Kidney (tissue), 22 donors: ENCODE measurements at places on chromosomes 2 and 18. TPM values are rescaled to one million over a fixed set of nuclear protein-coding genes. Genes with fewer than 3 reads are reported as not detected.

Gene CD28
- 4.7 TPM for total RNA-seq

- DNase-seq, result no peak
Measured at GRCh38 chr2:9375857-9376428, 47.4 kb downstream of the ITGB1BP1 start.

GRCh38 chr2:201952187-201952586, 81.5 kb upstream of the FZD7 start:
- peak; percentile 90 for DNase-seq

- DNase-seq, result no peak
Measured at GRCh38 chr2:161571051-161571429, 53.2 kb upstream of the SLC4A10 start.

DNA sequence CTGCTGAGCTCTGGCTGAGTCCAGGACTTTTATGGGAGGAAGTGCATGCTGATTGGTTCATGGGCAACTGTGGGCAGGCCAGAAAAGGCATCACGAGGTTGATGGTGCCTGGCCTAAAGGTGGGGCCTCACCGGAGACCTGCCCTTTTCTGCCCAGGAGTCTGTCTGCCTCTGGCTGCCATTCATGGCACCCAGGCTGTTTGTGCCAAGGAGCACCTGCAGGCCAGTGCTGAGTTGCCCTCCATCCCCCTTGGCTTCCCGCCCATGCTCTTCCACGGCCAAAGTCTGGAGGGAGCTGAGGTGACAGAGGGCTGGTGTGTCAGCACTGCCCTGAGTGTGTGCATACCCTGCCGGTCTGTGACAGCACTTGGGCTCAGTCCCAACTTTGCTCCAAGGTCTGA, 123.2 kb downstream of the PTH2R start:
- DNase-seq, result no peak

DNA sequence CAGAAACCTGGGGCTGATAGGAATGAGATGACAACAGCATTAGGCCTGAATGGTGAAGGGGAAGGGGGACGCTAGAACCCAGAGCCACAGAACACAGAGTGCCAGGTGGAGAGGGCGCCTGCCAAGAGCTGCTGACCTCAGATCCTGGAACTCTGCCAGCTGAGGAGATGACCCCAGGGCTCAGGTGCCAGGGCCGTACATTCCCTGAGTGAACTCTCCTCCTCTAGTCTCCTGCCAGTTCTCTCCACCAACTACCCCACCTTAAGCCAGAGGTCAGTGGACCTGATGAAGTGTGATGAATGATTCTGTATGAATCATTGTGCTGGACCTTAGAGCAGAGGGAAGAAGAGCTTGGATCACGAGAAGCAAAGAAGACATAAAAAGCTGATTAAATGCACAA, 1582.2 kb upstream of the ACVR2A start:
- no peak for DNase-seq

Gene GCKR
- 2.2 TPM for total RNA-seq

DNA sequence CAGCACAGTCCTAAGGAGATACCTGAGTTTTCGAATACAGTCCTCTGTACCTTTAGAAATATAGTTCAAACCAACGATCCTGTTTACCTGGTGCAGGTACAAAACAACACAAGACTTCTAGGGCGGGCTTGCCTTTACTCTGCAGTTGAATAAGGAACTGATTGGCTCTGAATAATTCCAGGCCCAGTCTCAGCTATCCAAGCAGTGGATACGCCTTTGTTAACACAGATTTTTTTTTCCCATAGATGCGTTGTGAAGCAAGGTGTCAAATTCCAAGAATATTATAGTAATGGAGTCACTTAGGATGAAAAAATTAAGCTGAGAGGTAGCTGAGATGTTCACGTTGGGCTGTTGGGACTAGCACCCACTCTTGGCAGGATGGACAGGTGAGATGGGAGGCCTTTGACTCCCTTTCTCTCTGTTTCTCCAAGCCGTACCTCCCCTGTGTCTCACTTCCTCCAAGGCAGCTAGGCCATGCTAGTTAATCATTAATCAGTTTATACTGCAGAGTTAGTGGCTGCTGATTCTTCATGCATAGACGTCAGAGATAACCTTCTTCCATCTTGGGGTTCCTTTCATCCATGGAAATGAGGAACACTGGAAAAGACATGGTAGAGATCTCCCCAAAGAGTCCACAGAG, 380.8 kb upstream of the ACVR2A start:
- DNase-seq, result no peak

Gene PLGLB1
- 4.1 TPM for total RNA-seq

DNA sequence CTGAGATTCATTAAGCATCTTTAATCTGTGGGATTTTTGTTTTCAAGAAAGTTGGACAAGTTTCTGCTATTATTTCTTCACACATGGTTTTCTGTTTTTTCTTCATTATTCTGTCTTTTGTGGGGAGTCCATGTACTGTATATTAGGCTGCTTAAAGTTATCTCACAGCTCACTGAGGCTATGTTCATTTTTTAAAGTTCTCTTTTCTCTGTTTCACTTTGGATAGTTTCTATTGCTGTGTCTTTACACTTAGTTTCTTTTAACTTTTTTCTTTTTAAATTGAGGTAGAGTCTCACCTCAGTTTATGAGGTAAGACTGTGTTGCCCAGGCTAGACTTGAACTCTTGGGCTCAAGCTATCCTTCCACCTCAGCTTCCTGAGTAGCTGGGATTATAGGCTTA, 8.6 kb downstream of the OSBPL6 start:
- DNase-seq, result no peak

GRCh38 chr18:79796531-79797405, 970 bp upstream of the KCNG2 start:
- peak; percentile 30 for DNase-seq

DNA sequence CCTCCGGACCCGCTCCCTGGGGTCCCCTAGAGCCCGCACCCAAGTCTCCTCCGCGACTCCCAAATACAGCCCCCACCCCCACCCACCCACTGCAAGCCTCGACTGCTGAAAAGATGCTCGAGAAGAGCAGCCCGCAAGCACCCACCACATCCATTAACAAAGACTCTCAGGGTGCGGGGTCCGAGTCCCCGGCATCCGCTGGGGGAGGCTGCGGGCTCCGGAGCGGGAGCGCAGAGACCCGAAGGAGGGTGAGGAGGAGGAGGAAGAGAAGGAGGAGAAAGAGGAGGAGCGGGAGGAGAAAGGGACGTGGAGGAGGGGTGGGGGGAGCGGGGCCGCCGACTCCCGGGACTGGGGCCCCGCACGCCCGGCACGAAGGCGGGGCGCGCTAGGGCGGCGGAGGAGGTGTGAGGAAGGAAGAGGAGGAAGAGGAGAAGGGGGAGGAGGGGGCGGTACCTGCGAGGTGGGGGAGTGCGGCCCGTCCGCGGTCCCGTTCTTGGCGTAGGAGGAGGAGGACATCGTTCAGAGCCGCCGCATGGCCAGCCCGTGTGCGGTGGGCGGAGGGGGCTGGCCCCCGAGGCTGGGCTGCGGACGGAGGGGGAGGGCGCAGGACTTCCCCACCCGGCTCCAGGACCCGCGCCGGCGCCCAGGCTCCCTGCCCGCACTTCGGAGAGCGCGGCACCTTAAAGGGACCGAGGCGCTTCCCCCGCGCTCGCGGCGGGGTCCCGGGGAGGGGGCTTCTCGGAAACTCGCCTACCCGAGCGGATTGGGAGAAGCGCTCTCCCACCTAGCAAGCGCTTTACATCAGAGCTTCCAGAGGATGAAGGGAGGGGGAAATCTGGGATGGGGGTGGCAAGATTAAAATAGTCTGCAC, at the start of gene CACNB4:
Gene CACNB4, minus strand, starts transcription at position 549 of the 871 bp plus-strand sequence.
- DNase-seq, result peak; percentile 58

GRCh38 chr2:134087371-134087921, 166.4 kb upstream of the MGAT5 start:
- DNase-seq, result peak; percentile 21

DNA sequence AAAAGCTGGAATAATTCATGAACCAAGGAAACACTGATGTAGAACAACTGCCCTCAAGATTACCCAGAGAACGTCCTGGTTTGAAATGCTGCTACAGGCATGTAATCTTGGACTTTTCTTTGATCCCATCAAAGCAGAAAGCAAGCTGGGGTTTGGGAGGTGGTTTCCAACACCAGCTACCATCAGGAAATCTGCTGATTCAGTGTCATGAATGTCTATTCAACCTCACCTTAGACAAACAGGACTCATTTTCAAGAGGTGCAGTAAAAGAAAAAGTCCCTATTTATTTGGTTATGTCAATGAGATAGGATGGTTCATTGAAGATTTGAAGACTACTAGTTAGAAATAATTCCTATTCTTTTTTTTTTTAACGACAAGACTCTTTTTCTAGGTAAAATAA, 72.7 kb downstream of the NEB start:
- no peak for DNase-seq

Gene GDF7
- 12.5 TPM for total RNA-seq

Gene PMAIP1
- 2.8 TPM for total RNA-seq

GRCh38 chr2:96430394-96430988, 74.7 kb downstream of the NEURL3 start:
- DNase-seq, result no peak

DNA sequence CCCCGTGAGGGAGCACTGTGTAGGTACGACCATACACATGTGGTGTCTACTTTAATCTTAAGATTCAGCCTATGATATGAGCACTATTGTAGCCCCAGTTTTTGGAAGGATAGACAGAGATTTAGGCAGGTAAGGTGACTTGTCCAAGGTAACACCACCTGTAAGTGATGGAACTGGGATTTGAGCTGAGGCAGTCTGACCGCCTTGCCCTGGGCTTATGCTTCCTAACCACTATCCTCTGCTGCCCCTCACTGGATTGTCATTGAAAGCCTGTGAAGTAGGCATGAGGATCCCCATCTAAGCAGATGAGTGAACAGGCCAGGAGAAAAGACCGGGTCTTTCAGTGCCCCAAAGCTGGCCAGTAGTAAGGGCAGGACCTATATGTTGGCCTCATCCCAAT, 343.8 kb downstream of the CYRIA start:
- DNase-seq, result no peak

Gene UGT1A8
- total RNA-seq, result not detected

GRCh38 chr2:44462934-44463849, 101.4 kb downstream of the CAMKMT start:
- DNase-seq, result no peak

- no peak for DNase-seq
Measured at GRCh38 chr2:1527153-1527992, 114.1 kb downstream of the TPO start.
